Sigmoid colon (tissue), 7 donors: ENCODE measurements at places on chromosomes 2 and 18. TPM values are rescaled to one million over a fixed set of nuclear protein-coding genes. Genes with fewer than 3 reads are reported as not detected.

TCF23 gene
- polyA plus RNA-seq, result not detected

MGAT4A gene
- polyA plus RNA-seq, result 28.2 TPM

ADD2 gene
- under 0.01 TPM for polyA plus RNA-seq

UCN gene
- polyA plus RNA-seq, result not detected

OSBPL6 gene
- polyA plus RNA-seq, result 0.52 TPM

DES gene
- polyA plus RNA-seq, result 264 TPM

CIB4 gene
- polyA plus RNA-seq, result not detected

DSG2 gene
- polyA plus RNA-seq, result 21.5 TPM

ANTXR1 gene
- 28.8 TPM for polyA plus RNA-seq

CYP1B1 gene
- 1.4 TPM for polyA plus RNA-seq

CIAO1 gene
- polyA plus RNA-seq, result 55.0 TPM

REG3A gene
- 3.2 TPM for polyA plus RNA-seq

DNER gene
- 3.0 TPM for polyA plus RNA-seq

APOB gene
- polyA plus RNA-seq, result under 0.01 TPM

ANKRD23 gene
- polyA plus RNA-seq, result 0.69 TPM

ICOS gene
- 6.4 TPM for polyA plus RNA-seq

TUBB8B gene
- polyA plus RNA-seq, result 1.2 TPM

SLC11A1 gene
- polyA plus RNA-seq, result 7.0 TPM
